ENCODE measurements at places on chromosomes 5 and 9. TPM values are rescaled to one million over a fixed set of nuclear protein-coding genes. Genes with fewer than 3 reads are reported as not detected.

DNA sequence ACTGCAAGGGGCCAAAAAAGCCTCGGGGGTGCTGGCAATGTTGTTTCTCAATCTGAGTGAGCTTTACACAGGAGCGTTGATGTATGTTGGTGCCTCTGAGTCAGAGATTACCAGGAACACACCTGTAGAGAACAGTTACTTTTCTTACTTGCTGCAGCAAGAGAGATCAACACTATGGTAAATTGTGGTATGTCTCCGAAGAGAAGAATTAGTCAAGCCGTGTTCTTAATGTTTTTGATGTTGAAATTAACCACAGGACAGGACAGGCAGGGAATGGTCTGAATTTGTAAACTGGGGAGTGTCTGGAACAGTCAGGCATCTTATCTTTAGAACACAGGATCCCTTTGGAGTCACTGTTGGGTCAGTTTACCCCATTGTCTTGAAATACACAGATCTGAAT, 285.7 kb downstream of the DNAH5 start:
- H3K4me3 ChIP-seq, result no peak overlapping the region
- H3K27me3 ChIP-seq, result no peaks in the 10 kb centered on the region
- no peak overlapping the region for H3K27ac ChIP-seq

GRCh38 chr5:5473226-5473625, 50.7 kb downstream of the ICE1 start:
- H3K4me1 ChIP-seq, result no peaks in the 10 kb centered on the region
- H3K27me3 ChIP-seq, result no peaks in the 10 kb centered on the region
- no peak overlapping the region for H3K27ac ChIP-seq

GRCh38 chr5:14685757-14686156, 21.2 kb downstream of the OTULIN start:
- H3K27ac ChIP-seq, result peak overlapping the region; percentile 52
- peaks cover 18% of the 10 kb centered on the region for H3K4me1 ChIP-seq
- DNase-seq, result peak; percentile 59
- no peak overlapping the region for H3K4me3 ChIP-seq

DNA sequence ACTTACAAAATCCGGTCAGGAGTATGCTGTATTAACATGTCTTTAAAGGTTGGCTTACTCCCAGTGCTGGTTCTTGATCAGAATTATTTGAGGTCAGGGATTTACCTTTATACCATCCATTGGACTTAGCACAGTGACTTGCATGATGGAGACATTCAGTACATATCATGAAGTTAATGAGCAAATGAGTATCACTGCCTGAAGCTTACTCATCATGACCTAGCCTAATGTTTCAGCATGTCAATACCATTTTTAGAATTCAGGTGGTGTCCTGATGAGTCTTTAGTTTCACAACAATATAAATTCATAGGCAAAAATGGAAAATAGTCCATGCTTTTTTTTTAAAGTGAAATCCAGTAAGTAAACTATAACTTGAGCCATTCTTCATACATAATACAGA, 226.0 kb upstream of the C9orf72 start:
- H3K27ac ChIP-seq, result no peak overlapping the region
- no peak overlapping the region for H3K4me3 ChIP-seq
- no peaks in the 10 kb centered on the region for H3K36me3 ChIP-seq
- no peak for DNase-seq
- H3K27me3 ChIP-seq, result peaks cover 8% of the 10 kb centered on the region

- peak overlapping the region; percentile 98 for H3K27ac ChIP-seq
- peaks cover 29% of the 10 kb centered on the region for H3K36me3 ChIP-seq
- H3K4me1 ChIP-seq, result peaks cover 46% of the 10 kb centered on the region
- peak overlapping the region; percentile 97 for H3K4me3 ChIP-seq
- DNase-seq, result peak; percentile 37
Observed at GRCh38 chr5:72848474-72849428, 32.3 kb downstream of the TNPO1 start.

- no peaks in the 10 kb centered on the region for H3K4me1 ChIP-seq
- H3K27me3 ChIP-seq, result no peaks in the 10 kb centered on the region
- no peak for DNase-seq
- H3K36me3 ChIP-seq, result no peaks in the 10 kb centered on the region
Observed at GRCh38 chr5:178398901-178399700, 166.5 kb upstream of the PHYKPL start.

DNA sequence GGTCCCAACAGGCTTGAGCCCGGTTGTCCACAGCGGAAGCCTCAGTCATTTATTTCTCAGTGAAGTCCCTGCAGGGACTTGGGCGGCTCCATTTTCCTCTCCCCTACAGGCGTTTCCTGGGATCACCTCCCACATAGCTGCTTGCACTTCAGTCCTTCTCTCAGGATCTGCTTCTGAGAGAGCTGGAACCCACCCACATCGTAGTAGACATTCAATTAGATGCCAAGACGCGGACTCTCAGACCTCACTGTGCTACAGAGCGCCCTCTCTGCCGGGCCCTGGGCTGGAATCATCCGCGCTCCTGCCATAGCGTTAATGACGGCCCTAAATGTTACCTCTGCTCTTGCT, 54.0 kb upstream of the ROR2 start:
- peaks cover 14% of the 10 kb centered on the region for H3K27me3 ChIP-seq
- H3K27ac ChIP-seq, result no peak overlapping the region
- DNase-seq, result no peak
- no peaks in the 10 kb centered on the region for H3K36me3 ChIP-seq

GRCh38 chr9:88396836-88397577, 8.8 kb downstream of the SPIN1 start:
- no peak overlapping the region for H3K4me3 ChIP-seq
- H3K36me3 ChIP-seq, result peaks cover 12% of the 10 kb centered on the region
- H3K27ac ChIP-seq, result peak overlapping the region; percentile 68
- DNase-seq, result no peak
- peaks cover 16% of the 10 kb centered on the region for H3K4me1 ChIP-seq

GRCh38 chr9:104879555-104880309, 48.2 kb downstream of the ABCA1 start:
- no peaks in the 10 kb centered on the region for H3K27me3 ChIP-seq
- H3K4me3 ChIP-seq, result no peak overlapping the region
- no peak for DNase-seq
- no peaks in the 10 kb centered on the region for H3K36me3 ChIP-seq
- H3K4me1 ChIP-seq, result no peaks in the 10 kb centered on the region

The FCN2 gene
- not detected for total RNA-seq

DNA sequence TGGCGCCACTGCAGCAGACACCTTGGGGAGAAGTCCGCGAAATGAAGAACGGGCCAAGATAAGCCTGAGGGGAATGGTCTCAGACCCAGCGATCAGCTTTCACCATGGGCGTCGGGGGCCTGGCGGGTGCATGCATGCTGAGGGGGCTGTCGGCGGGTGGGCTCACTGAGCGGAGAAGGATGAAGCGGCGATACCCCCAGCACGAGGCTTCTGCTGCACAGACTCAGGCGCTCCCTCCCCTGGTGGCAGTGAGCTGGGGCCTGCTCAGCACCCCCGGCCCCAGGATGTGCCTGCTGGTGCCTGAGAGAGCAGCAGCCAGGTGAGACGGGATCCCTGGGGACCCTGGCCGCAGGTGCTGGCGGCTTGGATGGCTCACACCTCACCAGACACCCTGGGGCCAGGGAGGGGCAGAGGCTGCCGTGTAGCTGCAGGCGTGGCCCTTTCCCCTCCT, 31.2 kb downstream of the CEP72 start:
- no peak for DNase-seq
- no peaks in the 10 kb centered on the region for H3K4me1 ChIP-seq
- H3K27me3 ChIP-seq, result no peaks in the 10 kb centered on the region
- H3K36me3 ChIP-seq, result peaks cover 21% of the 10 kb centered on the region

GRCh38 chr5:55853818-55854217, 2.7 kb downstream of the IL31RA start:
- peaks cover 3% of the 10 kb centered on the region for H3K27me3 ChIP-seq
- no peak overlapping the region for H3K4me3 ChIP-seq
- H3K27ac ChIP-seq, result no peak overlapping the region
- DNase-seq, result no peak
- H3K36me3 ChIP-seq, result no peaks in the 10 kb centered on the region

- H3K27ac ChIP-seq, result peak overlapping the region; percentile 15
- no peaks in the 10 kb centered on the region for H3K36me3 ChIP-seq
- H3K4me1 ChIP-seq, result peaks cover 19% of the 10 kb centered on the region
Observed at GRCh38 chr5:139246394-139246793, 47.1 kb upstream of the MATR3 start.

The NR4A3 gene
- 0.29 TPM for total RNA-seq

The SNCAIP gene
- not detected for total RNA-seq

- H3K4me1 ChIP-seq, result no peaks in the 10 kb centered on the region
- H3K4me3 ChIP-seq, result no peak overlapping the region
Observed at GRCh38 chr5:74042559-74042958, 416.6 kb downstream of the ARHGEF28 start.

The AGXT2 gene
- not detected for total RNA-seq

DNA sequence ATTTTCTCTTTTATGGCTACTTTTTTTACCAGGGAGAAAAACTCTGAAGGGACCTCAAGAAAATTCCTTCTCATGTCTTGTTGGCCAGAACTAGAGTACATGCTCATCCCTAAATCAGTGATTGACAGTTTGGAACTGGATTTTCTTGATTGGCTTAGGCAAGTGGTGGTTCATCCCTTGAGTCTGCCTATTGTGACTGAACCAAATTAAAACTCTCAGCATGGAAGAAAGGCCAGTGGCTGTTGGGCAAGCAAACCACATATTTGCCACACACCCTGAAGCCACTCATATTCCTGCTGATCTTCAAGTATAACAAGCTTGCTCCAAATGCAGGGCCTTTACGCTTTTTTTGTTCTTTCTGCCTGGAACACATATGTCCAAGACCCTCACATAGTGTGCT, 7.2 kb upstream of the HOMER1 start:
- H3K4me1 ChIP-seq, result peaks cover 8% of the 10 kb centered on the region
- DNase-seq, result no peak
- H3K27ac ChIP-seq, result no peak overlapping the region
- H3K4me3 ChIP-seq, result no peak overlapping the region
- H3K36me3 ChIP-seq, result peaks cover 3% of the 10 kb centered on the region
- H3K27me3 ChIP-seq, result no peaks in the 10 kb centered on the region

The TAS2R1 gene
- total RNA-seq, result not detected

- no peak overlapping the region for H3K4me3 ChIP-seq
- no peak overlapping the region for H3K27ac ChIP-seq
- no peaks in the 10 kb centered on the region for H3K36me3 ChIP-seq
- no peak for DNase-seq
Observed at GRCh38 chr9:99411068-99411467, 189.0 kb downstream of the SEC61B start.

- no peaks in the 10 kb centered on the region for H3K27me3 ChIP-seq
- DNase-seq, result no peak
- no peaks in the 10 kb centered on the region for H3K4me1 ChIP-seq
- no peak overlapping the region for H3K4me3 ChIP-seq
- H3K36me3 ChIP-seq, result no peaks in the 10 kb centered on the region
Observed at GRCh38 chr5:171499611-171500010, 80.2 kb downstream of the FGF18 start.

The ESM1 gene
- not detected for total RNA-seq

- no peaks in the 10 kb centered on the region for H3K4me1 ChIP-seq
- no peaks in the 10 kb centered on the region for H3K27me3 ChIP-seq
- H3K4me3 ChIP-seq, result no peak overlapping the region
- H3K27ac ChIP-seq, result no peak overlapping the region
- no peak for DNase-seq
- no peaks in the 10 kb centered on the region for H3K36me3 ChIP-seq
Observed at GRCh38 chr5:15376803-15377202, 123.2 kb upstream of the FBXL7 start.

GRCh38 chr5:63118221-63118620, 539.6 kb downstream of the LRRC70 start:
- no peak overlapping the region for H3K4me3 ChIP-seq
- no peak overlapping the region for H3K27ac ChIP-seq
- H3K4me1 ChIP-seq, result no peaks in the 10 kb centered on the region
- DNase-seq, result no peak

DNA sequence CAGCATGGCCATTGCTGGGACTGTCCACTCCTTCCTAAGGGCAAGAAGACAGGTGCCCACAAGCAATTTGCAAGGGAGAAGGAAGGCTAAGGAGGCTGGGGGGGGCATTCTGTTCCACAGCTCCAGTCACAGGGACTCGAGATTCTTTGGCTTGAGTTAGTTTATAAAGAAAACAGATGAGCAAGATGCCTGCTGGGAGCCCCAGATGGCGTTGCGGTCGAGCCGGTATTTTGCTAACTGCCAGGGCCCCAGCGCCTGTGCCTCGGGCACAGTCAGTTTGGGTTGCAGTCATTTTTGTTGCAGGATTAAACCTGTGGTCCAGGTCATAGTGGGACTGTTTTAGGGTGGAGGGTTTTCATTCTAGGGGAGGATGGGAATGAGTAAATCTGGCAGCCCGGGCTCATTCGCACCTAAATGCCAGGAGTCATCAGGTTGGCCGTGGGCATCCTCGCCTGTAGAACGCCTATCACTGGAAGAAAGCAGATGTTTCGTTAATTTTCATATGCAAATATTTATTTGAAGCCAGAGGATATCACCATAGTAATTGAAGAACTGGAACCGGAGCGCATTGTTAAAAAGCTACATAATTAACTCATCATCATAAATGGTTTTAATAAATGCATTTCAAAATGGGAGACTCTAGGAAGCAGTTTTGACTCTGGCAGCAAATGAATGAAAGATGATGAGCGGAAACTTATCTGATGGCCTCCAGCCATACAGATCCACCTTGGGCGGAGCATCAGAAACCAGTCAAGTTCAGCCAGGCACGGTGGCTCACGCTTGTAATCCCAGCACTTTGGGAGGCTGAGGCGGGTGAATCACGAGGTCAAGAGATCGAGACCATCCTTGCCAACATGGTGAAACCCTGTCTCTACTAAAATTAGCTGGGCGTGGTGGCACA, 87.1 kb upstream of the FCN2 start:
- H3K4me1 ChIP-seq, result no peaks in the 10 kb centered on the region
- no peak for DNase-seq
- no peak overlapping the region for H3K4me3 ChIP-seq
- H3K27me3 ChIP-seq, result peaks cover 5% of the 10 kb centered on the region
- no peaks in the 10 kb centered on the region for H3K36me3 ChIP-seq

DNA sequence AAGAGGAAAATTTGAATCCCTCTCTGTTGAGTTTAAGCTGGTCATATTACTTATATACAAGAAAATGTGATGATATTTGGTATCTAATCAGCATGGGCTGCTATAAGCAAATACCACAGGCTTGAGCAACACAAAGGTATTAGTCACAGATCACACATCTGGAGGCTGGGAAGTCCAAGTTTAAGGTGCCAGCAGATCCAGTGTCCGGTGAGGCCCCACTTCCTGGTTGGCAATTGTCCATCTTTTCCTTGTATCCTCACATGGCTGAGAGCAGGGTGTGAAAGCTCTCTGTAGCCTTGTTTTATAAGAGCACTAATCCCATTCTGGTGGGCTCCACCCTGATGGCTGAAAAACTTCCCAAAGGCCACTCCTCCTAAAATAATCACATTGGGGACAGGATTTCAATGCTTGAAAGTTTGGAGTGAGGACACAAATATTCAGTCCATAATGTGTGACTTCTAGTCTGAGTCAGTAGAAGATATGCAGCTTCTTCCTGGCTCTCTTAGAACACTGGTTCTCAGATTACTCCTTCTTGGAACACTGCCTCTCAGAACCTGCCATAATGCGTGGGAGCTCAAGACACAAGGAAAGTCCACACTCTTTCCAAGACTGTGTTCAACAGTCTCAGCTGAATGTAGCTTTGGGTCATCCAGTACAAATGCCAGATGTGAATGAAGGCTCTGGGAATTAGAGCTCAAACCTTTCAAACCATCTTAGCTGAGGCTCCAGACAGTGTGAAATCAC, 124.1 kb downstream of the PRDM9 start:
- no peaks in the 10 kb centered on the region for H3K4me1 ChIP-seq
- H3K27me3 ChIP-seq, result no peaks in the 10 kb centered on the region
- H3K27ac ChIP-seq, result no peak overlapping the region
- H3K36me3 ChIP-seq, result no peaks in the 10 kb centered on the region
- no peak overlapping the region for H3K4me3 ChIP-seq

The SH3GL2 gene
- not detected for total RNA-seq

- H3K36me3 ChIP-seq, result no peaks in the 10 kb centered on the region
- no peak overlapping the region for H3K4me3 ChIP-seq
- DNase-seq, result no peak
- no peaks in the 10 kb centered on the region for H3K27me3 ChIP-seq
Observed at GRCh38 chr9:78994471-78994870, 577.3 kb upstream of the TLE4 start.
